ENCODE measurements at places on chromosomes 12 and 14. TPM values are rescaled to one million over a fixed set of nuclear protein-coding genes. Genes with fewer than 3 reads are reported as not detected.

DNA sequence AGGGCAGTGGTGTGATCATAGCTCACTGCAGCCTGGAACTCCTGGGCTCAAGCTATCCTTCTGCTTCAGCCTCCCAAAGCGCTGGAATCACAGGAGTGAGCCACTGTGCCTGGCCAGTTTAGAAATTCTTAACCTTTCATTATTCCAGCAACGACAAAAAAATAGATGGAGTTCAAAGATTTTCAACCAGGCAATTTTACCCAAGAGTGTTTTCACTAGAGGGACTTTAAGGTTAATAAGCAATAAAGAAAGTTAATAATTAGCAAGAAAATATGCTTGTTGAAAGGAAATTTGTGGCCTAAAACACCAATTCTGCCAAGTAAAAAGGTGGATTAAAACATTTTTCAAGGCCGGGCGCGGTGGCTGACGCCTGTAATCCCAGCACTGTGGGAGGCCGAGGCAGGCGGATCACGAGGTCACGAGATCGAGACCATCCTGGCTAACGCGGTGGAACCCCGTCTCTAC lies 14.8 kb downstream of the CDKL1 start:
- DNase-seq: no peak
- H3K27me3 ChIP-seq: no peaks in the 10 kb centered on the region
- no peak overlapping the region for H3K27ac ChIP-seq
- no peaks in the 10 kb centered on the region for H3K4me1 ChIP-seq

DNA sequence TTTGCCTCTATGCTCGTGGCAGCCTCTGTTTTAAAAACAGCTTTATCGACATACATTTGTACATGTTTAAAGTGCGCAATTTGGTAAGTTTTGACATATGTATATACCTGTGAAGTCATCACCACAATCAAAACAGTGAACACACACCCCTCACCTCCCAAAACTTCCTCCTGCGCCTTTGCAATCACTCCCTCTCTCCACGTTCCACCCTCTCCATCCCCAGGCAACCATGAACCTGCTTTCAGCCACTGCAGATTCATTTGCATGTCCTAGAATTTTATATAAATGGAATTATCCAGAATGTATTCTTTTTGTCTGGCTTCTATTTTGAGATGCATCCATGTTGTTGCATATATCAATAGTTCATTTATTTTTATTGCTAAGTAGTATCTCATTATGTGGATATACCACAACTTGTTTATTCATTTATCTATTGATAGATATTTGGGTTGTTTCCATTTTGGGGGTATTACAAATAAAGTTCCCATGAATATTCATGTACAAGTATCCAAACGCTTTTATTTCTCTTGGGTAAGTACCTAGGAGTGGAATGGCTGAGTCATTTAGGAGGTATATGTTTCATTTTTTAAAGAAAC lies 15.5 kb upstream of the CHGA start:
- no peak overlapping the region for H3K4me3 ChIP-seq
- peaks cover 7% of the 10 kb centered on the region for H3K27me3 ChIP-seq
- peaks cover 21% of the 10 kb centered on the region for H3K4me1 ChIP-seq
- no peak overlapping the region for H3K27ac ChIP-seq

- no peaks in the 10 kb centered on the region for H3K27me3 ChIP-seq
- peak overlapping the region; percentile 54 for H3K27ac ChIP-seq
- peaks cover 31% of the 10 kb centered on the region for H3K4me1 ChIP-seq
- no peak for DNase-seq
These were observed 27.3 kb downstream of the TTC5 start for GRCh38 chr14:20278414-20278813.

Gene HAL
- 1.3 TPM for total RNA-seq

Gene TMEM253
- total RNA-seq: not detected

Gene PEBP1
- total RNA-seq: 86.7 TPM

Measured in naive thymus-derived CD8-positive, alpha-beta T cell (primary cell).